Neural progenitor cell (in vitro differentiated cells): ENCODE measurements at places on chromosomes 12 and 14. TPM values are rescaled to one million over a fixed set of nuclear protein-coding genes. Genes with fewer than 3 reads are reported as not detected.

- DNase-seq: no peak
These were observed 763.0 kb downstream of the NRXN3 start for GRCh38 chr14:78933166-78933565.

OVCH1 gene
- 0.06 TPM in 1 of 2 replicates, not detected in the other for total RNA-seq

RERG gene
- 0.06 TPM in 1 of 2 replicates, not detected in the other for total RNA-seq

DNA sequence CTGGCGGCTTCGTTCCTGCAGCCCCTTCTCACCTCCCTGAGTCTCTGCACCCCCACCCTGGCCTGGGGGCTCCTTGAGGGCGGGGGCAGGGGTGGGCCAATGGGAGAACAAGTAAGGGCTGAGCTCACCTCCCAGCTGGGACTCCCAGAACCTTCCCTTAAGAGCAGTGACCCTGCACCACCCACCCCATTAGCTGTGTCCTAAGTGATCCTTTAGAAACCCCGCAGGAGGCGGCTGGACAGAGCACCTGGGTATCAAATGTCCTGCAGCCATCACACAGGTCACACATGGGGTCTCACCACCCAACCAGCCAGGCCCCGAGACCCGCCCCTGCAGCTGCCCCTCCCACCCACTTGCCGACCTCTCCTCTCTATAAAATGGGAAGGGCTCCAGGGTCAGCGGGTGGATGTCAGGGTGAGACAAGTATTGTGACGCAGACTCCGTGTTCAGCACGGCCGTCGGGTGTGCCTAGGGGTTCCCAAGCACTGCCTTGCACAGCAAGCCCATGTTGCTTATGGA is 151.2 kb upstream of the C14orf180 start:
- DNase-seq: no peak

- no peak for DNase-seq
These were observed at the start of gene PTPRQ for GRCh38 chr12:80443974-80444666. TSS of gene PTPRQ (plus strand) at chr12:80444235. CDS start at chr12:80444346, 111 bp downstream.

GRCh38 chr12:5220835-5221234 is 177.2 kb downstream of the KCNA5 start:
- DNase-seq: no peak

MIPOL1 gene
- total RNA-seq: 13.8 and 18.4 TPM in 2 replicates

FGF6 gene
- not detected in 2 replicates for total RNA-seq

GRCh38 chr14:105206873-105207272 is 25.8 kb upstream of the NUDT14 start:
- no peak for DNase-seq

GRCh38 chr12:107320929-107321631 is 227.7 kb upstream of the CRY1 start:
- peak; percentile 68 for DNase-seq

GRIP1 gene
- 25.0 and 38.2 TPM in 2 replicates for total RNA-seq

GRCh38 chr12:94429633-94430032 is 30.0 kb downstream of the CEP83 start:
- no peak for DNase-seq

DNA sequence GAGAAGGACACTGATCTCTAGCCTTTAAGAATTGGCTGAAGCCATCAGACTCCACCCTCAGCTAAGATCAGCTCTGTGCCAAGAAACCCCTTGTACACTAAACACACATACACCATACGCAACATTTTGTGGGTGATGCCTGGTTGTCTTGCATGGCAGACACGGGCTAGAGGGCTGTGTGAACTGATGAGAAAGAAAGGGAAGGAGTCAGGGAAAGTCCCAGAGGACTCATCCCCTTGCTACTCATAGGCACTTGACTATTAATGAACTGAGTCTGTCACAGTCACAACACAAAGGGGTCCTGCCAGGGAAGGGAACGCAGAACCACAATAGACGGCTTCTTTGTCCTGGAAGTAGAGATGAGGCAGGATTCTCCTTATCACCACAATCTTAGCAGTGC is 80.8 kb downstream of the EMP1 start:
- no peak for DNase-seq

- DNase-seq: peak; percentile 95
These were observed 4.5 kb upstream of the GDF11 start for GRCh38 chr12:55738123-55739024.

DNA sequence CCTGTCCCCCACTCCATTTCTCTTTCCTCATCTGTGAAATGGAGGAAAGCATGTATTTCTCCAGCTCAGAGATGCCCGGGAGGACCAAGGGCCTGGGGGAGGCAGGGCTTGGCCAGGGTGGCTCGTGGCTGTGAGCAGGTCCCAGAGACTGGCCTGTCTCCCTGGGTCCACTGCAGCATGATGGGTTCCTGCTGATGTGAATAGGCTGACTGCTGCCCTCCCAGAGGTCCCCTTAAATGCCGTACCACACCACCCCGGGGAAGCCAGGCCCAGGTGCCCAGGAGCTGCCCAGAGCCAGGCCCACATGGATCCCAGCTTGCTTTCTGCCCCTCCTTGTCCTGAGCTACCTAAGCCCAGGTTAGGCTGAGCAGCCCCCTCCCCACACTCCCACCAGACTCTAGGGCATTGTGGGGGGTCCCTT is 158.2 kb upstream of the C14orf180 start:
- DNase-seq: no peak
